ENCODE measurements at places on chromosomes 11 and 22.

DNA sequence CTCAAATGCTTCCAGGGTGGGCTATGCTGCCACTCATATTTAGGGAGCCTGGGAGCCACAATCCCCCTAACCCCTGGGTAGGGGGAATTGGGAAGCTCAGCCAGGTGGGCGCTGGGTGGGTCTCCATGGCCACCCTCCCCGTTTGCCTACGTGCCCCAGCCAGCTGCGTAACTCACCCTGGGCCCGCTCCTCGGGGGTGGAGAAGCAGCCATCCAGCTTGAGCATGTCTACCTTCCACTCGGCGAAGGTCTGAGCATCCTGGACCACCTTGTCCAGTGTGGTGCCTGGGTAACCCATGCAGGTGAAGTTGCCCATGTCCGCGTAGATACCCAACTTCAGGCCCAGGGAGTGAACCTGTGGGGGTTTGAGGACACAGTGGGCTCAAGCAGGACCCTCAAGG lies 3.7 kb downstream of the NAGA start:
- no peak for DNase-seq

DNA sequence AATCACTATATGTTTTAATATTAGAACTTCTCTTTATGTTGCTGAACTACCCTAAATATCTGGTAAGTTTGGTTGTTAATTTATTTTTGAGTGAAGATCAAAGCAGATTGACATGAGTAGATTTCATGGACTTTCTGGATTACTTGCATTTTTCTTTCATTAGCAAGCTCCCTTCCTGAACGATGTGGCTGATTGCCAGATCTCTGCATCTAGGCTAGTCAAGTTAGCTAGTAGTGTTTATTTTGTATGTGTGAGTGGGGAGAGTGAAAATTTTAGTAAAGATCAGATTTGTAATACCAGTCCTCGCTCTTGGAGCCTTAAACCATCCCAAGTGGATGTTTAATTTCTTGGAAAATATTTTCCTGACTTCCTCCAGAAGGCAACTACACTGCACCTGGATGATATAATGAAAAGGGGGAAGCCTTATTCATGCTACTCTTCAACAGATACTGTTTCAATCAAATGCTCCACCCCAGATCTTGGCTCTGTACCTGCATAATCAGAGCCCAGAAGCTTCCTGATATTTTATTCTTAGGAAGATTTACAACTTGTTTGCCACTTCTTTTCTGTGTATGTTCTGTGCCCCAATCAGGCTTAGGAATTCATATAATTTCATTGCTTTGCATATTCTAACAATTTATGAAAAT lies 143.2 kb upstream of the GRIA4 start:
- no peak for DNase-seq

DNA sequence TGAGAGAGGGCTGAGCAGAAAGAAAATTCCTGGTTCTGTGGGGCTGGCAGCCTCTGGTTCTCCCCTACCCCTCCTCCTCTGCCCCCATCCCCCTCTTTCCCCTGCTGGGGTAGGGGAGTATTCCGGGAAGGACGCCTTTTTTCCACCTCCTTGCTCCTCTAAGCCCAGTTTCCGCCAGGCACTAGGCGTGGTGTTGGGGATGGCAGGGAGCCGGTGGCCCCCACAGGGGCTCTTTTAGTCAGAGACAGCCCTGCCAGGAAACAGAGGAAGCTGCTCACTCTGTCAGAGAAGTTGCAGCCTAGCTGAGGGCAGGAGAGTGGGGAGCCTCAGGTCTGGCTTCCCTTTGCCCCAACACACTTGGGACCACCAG lies 15.6 kb upstream of the ARHGEF17 start:
- no peak for DNase-seq

- no peak for DNase-seq
Observed at GRCh38 chr11:27933992-27934829, 173.7 kb downstream of the KIF18A start.

DNA sequence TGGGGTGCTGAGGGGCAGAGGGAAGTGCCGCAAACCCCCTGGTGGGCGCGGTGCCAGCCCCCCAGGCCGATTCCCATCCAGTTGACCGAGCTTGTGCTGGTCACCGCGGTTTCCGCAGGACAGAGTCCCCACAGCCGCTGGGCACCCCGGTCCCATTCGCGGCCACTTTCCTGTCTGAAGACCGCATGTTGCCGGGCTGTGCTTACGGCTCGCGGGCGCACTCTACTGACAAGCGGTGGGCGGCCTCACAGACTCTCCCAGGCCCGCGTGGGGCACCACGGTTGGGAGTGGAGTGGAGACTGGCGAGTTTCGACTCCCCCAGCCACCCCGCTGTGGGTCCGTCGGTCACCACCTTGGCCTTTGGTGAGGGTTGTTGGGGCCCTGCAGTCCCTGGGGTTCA lies 648 bp upstream of the H19 start:
- DNase-seq, result no peak

DNA sequence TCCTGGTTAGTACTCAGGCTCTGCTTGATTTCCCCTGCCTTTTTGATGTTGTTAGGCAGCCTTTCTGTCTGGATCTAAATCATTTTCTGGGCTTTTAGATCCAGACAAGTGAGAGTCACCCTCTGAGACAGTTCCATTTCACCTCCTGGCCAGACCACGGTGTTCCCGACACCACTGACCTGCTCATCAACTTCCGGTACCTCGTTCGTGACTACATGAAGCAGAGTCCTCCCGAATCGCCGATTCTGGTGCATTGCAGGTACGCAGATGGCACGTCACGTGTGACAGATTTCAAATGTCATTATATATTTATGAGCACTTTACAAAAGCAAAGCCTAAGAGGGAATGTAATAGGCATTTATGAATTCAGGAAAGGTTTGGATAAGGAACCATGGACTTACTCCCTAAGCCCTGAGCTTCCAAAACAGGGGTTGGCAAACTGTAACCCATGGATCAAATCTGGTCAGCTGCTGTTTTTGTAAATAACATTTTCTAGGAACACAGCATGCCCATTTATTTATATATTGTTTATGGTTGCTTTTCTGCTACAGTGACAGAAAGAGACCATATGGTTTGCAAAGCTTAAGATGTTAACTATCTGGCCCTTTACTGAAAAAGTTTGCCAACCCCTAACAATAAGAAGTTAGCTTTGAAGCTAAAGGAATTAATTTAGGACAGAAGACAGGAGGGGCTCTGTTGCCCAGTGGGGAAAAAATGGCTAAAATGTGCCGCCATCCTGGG lies 53.1 kb upstream of the OR4B1 start:
- DNase-seq, result no peak

DNA sequence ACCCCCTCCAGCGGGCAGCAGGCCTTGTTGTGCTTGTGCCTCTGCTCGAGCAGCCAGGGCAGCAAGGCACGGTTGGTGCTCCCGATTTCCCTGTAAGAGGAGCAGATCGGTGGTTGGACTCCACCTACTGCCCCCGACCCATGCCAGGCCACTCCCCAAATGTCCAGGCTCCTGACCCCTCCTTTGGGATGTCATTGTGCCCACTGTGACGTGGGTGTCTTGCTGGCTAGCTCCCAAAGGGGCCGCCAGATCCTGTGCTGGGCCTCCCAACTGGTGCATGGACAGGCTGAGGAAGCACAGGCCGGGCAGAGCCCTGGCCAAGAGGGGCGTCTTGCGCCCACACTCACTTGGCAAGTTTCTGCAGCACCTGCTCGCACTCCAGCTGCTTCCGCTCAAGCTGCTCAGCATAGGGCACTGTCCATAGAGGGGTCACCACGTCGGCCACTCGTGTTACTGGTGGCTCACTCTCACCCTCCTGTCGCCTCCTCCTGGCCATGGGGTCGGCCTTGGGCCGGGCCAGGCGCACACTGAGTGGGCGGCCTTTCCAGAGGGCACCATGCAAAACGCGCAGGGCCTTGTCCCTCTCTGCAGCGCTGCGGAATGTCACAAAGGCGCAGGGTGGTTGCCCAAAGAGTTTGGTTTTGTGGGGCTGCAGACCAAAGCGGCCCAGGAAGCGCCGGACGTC lies at the start of gene RANBP1:
TSS of gene RANBP1 (plus strand) at position 414 of the 685 bp plus-strand sequence. CDS start at position 495, 81 bp downstream.
- DNase-seq, result no peak

- DNase-seq, result no peak
Observed at GRCh38 chr11:14611939-14612338, 31.7 kb upstream of the PDE3B start.

GRCh38 chr11:1560649-1561251 lies 11.3 kb downstream of the DUSP8 start:
- no peak for DNase-seq

- DNase-seq, result no peak
Observed at GRCh38 chr11:46801694-46802470, 44.2 kb downstream of the CKAP5 start.

DNA sequence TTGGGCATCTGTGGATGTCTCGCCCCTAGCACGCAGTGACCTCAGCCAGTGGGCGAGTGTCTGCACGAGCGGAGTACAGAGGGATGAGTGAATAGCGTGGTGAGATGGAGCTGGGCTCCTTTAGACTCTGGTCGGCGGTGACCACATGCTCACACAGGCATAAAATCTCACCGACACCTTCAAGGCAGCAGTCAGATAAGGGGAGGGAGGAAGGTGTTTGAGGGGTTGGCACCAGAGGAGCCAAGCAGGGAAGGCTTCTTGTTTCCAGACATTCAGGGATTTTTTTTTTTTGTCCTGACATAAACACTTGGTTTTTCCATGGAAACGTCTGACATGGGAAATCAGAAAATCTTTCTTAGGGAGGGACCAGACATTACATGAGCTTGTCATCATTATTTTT lies 35.8 kb downstream of the GRIK4 start:
- no peak for DNase-seq

All from CD4-positive, alpha-beta T cell treated with Interleukin-4 for 1 hour (primary cell).